ENCODE measurements at places on chromosomes 12 and 14.
A peak's percentile ranks its signal among the peaks of the same experiment; 100 is the strongest.

- DNase-seq: no peak
These were observed 2.4 kb downstream of the CLEC12B start for GRCh38 chr12:10012630-10013330.

DNA sequence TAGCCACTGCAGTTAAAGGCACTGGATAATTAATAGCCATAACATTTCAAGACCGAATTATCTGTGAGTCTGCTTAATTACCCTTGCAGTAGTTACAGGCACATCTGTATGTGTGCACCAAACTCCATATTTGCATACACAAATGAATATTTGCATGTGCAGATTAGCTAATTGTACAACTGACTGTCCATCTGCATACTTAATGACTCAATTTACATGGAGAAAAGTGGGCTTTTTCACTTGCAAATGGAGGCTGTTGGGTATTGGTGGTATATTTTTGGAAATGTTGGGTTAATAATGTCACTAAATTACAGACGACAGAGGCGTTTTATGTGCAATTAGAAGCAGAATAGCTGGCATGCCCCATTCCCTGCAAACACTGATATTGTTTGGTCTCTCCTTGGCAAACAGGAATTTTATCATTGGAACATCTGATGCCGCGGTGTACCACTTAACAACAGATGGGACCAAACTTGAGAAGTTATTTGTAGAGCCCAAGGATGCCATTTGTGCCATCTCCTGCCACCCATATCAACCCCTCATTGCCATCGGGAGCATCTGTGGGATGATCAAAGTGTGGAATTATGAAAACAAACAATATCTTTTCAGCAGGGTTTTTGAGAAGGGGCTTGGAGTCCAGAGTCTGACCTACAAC, 39.6 kb downstream of the CFAP251 start:
- DNase-seq: no peak

DNA sequence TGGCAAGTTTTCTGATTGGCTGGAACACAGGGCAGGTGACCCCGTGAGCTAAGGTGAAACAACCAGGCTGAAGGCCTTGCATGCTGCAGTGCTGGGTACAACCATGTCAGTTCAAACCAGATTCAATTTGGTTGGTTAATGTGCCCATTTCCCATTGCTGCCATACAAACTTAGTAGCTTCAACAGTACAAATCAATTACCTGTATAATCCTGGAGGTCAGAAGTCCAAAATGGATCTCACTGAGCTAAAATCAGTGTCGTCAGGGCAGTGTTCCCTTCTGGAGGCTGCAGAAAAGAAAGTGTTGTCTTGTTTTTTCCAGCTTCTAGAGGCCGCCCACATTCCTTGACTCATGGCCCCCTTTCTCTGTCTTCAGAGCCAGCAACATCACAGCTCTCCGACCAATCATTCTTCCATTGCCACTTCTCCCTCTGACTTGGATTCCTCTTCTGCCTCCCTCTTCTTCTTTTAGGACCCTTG, 221.7 kb downstream of the ZFP36L1 start:
- DNase-seq: no peak

DNA sequence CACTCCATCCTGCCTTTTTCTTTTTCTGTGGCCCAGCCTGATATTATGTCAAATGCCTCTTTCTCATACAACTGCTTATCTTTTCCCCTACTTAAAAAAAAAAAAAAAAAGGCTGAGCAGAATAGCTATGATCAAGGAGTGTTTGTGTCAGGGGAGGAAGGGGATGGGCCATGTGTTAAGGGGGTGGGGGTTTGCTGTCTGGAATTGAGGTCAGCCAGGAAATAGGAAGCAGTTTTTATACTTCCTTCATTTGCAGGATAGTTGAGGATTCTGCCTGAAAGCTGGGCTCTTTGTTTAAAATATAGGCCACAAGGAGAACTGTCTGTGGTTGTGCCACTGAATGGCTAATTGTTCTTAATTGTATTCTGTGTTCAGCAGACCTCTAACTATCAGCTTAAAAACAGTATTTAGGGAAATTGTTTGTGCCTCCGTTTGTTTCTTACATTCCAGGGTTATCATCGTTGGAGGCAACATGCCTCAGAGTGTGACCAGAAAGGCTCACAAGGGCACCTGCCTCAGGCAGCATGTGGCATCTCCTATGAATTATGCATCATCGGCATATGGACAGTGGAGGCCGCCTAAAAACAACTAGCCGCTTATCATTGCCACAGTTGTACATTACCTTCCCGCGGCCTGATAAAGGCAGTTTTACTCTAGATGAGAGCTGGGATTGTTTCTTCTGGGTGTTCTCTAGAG, 96.0 kb downstream of the SRGAP1 start:
- DNase-seq: no peak

DNA sequence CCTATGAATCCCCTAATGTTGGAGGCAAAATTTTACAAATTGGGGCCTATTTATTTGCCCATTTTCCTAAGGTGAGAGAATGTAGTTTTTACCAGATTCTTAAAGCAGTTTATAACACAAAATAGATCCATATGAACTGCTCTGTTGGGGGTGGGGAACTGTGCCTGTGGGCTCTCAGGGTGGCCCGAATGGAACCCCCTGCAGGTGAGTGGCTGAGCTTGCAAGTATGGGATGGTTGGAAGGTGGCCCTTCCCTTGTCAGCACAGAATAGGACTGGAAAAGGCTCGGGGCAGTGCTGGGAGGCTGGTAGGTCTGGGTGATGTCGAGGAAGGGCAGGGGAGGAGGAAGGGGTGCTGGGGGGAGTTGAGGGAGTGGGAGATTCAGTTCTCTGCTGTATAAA, 4.9 kb downstream of the VSX2 start:
- no peak for DNase-seq

DNA sequence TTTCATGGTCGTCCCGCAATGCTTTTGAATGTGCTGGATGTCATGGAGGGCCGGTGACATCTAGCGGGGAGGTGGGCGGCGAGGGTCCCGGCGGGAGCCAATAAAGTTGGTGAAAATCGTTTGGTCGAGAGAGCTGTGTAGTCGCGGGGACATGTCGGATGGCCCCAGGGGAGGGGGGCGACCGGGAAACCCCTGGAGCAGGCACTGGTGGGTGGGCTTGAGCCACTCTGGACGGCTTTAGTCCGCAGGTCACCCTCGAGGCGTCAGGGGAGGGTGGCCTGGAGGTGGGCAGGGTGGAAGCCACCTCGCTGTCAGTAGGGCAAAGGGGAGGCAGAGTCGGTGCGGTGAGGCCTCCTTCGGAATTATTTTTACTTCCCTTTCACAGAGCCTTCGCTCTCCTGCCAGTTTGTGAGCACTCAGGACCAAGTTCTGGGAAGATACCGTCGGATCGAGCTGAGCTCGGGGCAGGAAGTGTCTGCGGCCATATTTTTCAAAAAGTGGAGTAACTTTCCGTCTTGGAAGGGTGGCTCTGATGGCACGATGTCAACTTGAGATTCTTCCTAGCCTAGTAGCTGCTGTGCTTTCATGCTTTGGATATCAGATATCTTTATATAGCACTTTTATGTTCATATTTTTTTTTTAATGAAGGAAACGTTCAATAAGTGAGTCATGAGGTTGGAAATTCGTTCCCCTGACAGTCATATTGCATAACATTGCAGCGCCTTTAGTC, 28.2 kb downstream of the WBP11 start:
- DNase-seq: peak; percentile 78

DNA sequence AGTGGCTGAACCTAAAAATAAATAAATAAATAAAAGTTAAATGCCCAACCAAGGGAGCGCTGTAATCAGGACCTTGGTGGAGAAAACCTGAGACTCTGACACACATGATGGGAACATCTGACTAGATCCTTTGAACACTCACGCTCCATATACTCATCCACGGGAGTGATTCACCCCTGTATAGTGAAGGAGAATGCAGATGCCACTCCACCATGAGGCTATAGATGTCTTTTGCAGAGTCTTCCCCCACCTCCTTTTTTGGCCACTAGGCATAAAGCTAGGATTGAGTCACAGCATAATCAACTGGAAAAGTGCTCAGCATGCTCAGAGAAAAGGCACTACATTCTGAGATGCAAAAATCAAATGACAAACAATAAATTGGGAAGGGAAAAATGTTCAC, 19.0 kb downstream of the ADAM20 start:
- no peak for DNase-seq

- no peak for DNase-seq
These were observed 304.8 kb upstream of the ATP2B1 start for GRCh38 chr12:90013409-90013808.

GRCh38 chr12:97940105-97940504, 477.5 kb downstream of the RMST start:
- DNase-seq: no peak

DNA sequence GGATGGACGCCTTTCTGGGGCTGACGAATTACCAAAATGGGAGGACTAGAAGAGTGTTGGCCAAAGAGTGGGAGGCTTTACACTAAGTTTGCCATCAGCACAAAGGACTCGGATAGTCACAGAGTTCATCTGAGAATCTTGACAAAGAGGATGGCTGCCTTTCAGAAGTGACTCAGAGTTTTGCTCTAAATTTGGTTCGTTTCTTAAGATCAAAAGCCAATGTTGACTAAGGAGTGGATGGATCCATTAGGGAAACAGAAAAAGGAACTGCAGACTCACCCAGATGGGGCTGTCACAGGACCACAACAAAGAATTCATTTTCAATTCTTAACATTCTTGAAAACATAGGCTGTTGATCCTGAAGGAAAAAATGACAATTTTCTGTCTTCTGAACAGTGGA, 81.3 kb upstream of the DUSP6 start:
- peak; percentile 63 for DNase-seq

- no peak for DNase-seq
These were observed 169.1 kb downstream of the RBM19 start for GRCh38 chr12:113796852-113797534.

- no peak for DNase-seq
These were observed 235.9 kb downstream of the CPNE8 start for GRCh38 chr12:38669530-38669929.

DNA sequence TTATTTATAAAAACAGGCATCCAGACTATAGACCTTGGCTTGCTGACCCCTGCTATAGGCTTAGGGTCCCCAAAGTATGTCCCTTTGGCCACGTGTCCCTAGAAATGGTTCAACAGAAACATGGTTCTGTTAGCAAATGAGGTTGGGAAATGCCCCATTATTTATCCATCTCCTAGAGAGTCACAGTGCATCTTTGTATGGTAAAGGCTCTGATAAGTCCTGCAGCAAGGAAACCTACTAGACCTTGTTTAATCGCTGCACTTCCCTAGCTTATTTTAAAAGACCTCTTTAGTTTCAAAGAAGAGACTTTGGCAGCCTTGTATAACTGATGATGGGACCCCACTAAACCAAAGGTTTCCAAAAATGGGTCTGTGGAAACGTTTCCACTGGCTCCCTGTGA, 471.5 kb downstream of the MED13L start:
- DNase-seq: no peak
